ENCODE measurements at places on chromosomes 6 and 20.

DNA sequence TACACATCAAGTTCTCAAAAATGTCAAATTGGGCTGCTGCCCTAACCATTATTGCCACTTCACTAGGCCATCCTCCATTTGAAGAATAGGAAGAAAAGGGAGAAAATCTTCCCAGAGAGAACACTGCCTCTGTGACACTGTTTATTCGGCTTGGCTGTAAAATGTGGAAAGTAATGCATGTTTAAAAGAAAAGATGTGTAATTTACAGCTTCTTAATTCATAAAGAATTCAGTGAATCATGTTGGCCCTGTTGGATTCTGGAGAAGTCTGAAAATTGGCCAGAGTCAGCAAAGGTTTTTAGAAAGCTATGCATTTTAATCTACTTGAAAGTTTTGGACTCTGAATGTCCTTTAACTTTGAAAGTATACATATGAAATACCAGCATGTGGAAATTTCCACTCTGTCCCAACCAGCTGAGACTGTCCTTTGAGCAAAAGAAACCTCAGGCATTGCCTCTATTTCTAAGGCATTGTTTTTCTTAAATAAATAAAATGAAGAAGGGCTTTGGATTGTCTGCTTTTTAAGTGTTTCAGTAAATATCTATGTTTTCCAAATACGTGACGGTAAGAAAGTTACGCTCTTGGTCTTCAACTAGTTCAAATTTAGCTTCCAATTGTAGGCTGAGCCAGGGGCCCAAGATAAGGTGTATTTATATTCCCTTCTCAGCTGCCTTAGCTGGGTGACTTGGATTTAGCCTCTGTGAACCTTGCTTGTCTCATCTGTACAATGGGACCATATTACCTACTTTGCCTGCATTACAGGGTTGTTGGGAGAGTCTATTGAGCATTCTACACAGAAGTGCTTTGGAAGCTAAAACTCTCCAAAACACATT is 222.2 kb downstream of the UST start:
- no peak for DNase-seq

- peak; percentile 90 for DNase-seq
These were observed 19.0 kb downstream of the PACSIN1 start for GRCh38 chr6:34484899-34485298.

- DNase-seq: no peak
These were observed 417.3 kb upstream of the NOX3 start for GRCh38 chr6:155872961-155873360.

DNA sequence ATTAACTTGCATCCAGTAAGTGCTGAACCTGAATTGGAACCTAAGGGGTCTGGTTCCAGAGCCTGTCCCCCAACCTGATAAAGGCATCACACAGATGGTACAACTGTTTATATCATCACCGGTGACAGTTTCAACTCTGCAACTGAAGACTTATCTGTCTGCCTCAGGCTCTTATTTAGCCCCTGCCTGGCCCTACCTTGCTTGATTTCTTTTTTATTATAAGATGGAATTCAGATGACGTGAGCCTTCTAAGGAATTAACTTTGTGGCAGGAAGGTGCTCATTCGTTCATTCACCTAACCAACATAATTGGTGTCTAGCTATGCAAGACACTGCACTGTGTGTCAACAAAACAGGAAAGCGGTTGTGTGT is 175.0 kb downstream of the BCAS1 start:
- DNase-seq: no peak

DNA sequence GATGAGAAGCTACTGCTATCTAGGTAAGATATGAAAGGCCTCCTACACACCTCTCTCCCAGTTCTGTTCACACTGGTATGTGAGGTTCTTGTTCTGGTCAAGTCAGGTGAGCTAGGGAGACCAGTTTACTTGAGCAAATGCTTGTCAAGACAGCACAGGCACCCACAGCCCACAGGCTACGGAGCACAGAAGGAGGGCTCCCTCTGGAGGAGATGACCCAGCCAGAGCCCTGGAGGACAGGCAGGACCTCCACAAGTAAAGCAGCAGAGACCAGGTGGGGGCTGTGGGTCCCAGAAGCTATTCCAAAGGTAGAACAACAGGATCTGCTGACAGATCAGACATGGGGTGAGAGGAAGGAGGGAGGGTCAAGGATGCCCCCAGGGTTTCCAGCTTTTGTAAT is 13.2 kb downstream of the MMP24OS start:
- peak; percentile 47 for DNase-seq

GRCh38 chr6:138429761-138430160 is 25.7 kb downstream of the HEBP2 start:
- DNase-seq: no peak

DNA sequence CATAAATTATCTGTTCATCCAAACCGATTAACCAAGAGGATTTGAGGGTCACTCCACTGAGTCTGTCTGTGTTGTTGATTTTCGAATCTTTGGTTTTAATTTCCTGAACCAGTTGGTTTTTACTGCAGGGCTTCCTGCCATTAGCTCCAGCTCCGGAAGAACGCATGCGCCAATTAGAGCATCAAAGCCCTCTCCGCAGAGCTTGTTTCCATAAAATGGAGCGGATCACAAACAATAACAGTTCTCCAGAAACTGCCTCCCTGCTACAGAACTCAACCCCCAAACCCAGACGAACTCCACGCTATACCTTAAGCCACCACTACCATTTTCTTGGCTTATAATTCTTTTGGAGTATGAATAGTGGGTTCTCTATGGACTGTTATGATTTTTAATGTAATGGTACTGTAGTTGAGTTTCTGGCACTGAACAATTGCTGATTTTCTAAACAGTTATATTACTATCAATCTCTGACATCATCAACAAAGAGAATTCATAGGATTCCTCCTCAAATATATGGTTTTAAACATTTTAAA is 13.8 kb downstream of the TFAP2A start:
- DNase-seq: no peak

GRCh38 chr6:54377776-54378175 is 69.5 kb downstream of the TINAG start:
- peak; percentile 58 for DNase-seq

- no peak for DNase-seq
These were observed 11.4 kb downstream of the CRISP3 start for GRCh38 chr6:49732781-49733180.

DNA sequence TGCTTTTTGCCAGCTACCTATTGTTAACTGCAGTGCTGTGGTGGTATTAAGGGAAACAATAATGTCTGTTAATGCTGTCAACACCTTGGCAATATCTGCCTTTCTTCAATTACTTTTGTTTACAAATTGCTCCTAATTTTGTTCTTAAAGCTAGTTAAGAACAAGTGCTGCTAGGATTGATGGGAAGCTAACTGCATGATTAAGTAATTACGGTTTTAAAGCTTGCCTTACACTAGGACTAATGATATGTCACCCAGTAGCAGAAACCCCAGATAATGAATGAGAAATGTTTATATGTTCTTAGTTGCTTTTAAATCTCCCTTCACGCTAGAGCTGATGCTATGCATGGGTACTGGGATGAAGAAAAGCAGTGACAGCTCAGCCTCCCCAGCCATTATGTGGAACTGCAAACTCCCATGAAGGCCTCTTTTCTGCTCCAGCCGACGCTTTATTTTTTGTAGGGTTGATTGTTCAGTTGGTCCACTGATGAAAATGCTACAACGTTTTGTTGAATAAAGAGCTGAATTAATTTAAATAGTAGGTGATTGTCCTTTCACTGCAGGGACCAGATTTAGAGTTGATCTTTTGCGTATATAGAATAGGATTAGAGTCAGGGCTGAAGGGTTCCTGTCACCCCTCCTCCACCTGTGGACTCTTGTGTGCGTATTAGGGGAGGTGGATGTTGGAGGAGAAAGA is 610.5 kb downstream of the TFAP2B start:
- DNase-seq: no peak

DNA sequence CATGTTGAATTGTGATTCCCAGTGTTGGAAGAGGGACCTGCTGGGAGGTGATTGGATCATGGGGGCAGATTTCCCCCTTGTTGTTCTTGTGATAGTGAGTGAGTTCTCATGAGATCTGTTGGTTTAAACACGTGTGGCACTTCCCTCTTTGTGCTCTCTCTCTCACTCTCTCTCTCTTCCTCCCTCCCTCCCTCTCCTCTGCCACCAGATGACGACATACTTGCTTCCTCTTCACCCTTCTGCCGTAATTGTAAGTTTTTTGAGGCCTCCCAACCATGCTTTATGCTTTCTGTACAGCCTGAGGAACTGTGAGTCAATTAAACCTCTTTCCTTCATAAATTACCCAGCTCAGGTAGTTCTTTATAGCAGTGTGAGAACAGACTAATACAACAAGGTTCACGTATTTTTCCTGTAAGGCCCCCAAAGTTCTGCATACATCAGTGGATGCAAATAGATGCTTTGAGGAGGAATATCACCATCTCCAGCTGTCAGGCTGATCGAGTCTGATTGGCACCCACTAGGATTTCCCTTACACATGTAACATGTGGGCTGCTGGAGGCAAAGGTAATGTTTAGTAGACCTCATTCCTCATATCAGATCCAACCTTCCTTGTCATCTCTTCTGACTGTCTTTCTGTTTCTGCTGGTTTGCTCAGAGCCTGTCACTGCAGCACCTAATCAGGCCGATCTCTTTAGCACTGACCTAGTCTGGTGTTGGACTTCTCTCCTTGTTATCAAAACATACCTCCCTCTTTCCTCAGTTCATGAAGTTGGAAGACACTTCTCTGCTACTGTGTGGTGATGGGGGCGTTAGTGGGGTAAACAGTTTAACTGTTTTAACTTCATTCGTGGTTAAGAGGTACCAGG is 54.3 kb upstream of the BACH2 start:
- no peak for DNase-seq

DNA sequence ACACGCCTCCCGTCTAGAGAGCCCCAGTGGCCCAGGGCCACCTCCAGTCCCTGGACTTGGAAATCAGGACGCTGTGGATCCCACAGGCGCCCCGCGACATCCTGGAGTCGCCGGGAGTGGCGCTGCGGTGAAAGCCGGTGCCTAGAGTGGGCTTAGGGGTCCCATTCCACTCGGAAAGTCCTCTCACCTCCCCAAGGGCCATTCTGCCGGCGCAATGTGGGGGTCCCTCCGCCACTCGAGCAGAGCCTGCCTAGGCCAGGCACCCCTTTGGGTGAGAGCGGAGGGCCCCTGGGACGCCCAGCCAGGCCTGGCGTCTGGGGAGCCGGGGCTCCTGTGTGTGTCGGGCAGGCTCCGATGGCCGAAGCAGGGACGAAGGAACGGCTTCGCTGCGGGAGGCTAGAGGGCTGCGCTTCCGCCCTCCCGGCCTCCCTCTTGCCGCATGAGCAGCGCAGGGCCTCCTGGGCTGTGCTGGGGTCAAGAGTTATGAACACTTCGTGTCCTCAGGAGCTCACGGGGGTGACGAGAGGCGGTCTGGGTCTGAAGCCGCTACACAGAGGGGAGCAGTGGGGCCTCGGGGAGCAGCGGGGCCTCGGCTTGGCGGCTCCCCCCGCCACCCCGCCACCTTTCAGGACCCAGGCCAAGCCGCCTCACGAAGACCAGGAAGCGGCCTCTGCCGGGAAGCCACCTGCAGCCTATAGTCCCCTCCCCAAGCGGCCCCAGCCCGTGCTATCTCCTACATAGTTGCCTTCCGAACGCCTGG is 13.6 kb downstream of the POU3F2 start:
- DNase-seq: no peak

DNA sequence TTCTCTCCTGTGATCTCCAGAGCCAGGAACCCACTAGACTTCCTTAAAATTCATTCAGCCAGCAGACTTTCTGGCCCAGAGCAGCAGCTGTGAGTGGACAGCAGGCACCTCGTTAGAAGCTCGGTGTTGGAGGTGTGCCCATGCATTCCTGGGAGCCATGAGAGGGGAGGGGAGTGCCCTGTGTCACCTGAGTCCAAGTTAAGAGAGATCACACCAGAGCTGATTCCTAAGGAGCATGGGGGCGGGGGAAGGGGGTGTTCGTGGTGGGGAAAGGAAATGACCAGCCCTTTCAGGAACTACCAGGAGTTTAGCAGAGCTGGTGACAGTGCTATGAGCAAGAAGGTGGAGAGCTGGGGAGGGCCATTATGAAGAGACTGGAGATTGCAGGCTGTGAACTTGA is 46.9 kb downstream of the GFRA4 start:
- DNase-seq: peak; percentile 76

- DNase-seq: peak; percentile 50
These were observed 84.9 kb downstream of the KCNB1 start for GRCh38 chr20:49397525-49397924.

GRCh38 chr6:125968493-125968892 is 11.9 kb downstream of the HINT3 start:
- DNase-seq: no peak

GRCh38 chr20:19104186-19104585 is 108.3 kb upstream of the SLC24A3 start:
- DNase-seq: no peak

DNA sequence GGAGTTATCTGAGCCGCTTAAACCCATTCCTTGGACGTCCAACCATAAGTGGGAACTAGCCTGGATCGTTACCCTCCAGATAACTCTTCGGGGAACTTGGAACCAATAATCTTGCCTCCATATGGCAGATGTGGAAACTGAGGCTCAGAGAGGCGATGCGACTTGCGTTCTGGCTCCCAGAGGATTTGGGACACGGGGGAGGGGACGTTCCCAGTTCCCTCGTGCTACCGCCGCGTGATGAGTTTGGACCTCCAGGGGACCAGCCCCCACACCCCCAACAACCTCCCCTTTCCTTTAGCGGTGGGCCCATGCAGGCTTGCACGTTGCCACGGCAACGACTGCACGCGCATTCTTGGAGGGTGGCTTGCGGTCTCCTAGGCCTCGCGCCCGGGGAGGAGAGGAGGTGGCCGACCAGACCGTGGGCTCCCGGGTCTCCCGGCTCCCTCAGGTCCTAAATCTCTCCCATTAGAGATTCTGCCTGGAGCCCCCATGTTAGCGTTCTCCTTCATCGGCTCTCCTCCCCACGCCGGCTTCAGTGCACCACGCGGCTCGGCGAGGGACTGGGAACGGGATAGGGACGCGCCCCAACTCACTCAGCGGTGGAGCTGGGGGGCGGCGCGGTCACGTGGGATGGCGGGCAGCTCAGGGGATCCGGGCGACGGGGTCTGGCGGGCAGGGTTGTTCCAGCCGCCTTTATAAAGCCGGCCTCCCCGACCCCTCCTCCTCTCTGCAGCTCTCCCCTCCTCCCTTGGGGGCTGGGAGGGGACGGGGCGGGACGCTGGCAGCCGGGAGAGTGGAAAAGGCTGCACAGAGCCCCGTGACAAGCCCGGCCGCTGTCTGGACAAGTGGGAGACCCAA is at the start of gene PLTP:
PLTP (minus strand) TSS at position 670 of the 858 bp plus-strand sequence. CDS start 703 bp downstream, outside the sequence.
- peak; percentile 38 for DNase-seq

DNA sequence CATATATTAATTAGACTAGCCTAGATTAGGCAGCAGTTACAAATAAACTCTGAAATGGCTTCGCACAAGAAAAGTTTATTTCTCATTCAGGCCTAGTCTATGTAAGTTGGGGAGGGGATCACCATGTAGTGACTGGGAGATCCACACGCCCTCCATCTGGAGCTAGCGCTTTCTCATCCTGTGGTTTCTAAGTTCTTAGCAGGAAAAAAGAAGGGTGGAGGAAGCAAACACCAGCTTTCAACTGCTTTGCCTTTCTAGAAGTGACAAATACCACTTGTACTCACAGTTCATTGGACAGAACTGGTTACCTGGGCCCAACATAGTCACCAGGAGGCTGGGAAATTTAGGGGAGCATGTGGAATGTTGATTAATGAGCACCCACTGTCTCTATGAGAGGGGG is 46.6 kb downstream of the NDUFAF5 start:
- no peak for DNase-seq

GRCh38 chr20:63533871-63534393 is 3.2 kb downstream of the PTK6 start:
- no peak for DNase-seq
